ENCODE measurements at places on chromosomes 11 and 22. TPM values are rescaled to one million over a fixed set of nuclear protein-coding genes. Genes with fewer than 3 reads are reported as not detected.

OR4A16 gene
- total RNA-seq: not detected

OR4D5 gene
- not detected for total RNA-seq

HEPN1 gene
- 0.09 TPM for total RNA-seq

CABP7 gene
- under 0.01 TPM for total RNA-seq

KLHDC7B gene
- not detected for total RNA-seq

CCDC89 gene
- 0.56 TPM for total RNA-seq

LARGE2 gene
- total RNA-seq: under 0.01 TPM

BARX2 gene
- total RNA-seq: not detected

OR8K1 gene
- total RNA-seq: not detected

MPEG1 gene
- total RNA-seq: not detected

TSGA10IP gene
- total RNA-seq: under 0.01 TPM

NTM gene
- 1.4 TPM for total RNA-seq

ANO1 gene
- total RNA-seq: 0.09 TPM

Measured in endothelial cell of coronary artery (primary cell).